ENCODE measurements at places on chromosomes 5 and 9.
A peak's percentile ranks its signal among the peaks of the same experiment; 100 is the strongest.

DNA sequence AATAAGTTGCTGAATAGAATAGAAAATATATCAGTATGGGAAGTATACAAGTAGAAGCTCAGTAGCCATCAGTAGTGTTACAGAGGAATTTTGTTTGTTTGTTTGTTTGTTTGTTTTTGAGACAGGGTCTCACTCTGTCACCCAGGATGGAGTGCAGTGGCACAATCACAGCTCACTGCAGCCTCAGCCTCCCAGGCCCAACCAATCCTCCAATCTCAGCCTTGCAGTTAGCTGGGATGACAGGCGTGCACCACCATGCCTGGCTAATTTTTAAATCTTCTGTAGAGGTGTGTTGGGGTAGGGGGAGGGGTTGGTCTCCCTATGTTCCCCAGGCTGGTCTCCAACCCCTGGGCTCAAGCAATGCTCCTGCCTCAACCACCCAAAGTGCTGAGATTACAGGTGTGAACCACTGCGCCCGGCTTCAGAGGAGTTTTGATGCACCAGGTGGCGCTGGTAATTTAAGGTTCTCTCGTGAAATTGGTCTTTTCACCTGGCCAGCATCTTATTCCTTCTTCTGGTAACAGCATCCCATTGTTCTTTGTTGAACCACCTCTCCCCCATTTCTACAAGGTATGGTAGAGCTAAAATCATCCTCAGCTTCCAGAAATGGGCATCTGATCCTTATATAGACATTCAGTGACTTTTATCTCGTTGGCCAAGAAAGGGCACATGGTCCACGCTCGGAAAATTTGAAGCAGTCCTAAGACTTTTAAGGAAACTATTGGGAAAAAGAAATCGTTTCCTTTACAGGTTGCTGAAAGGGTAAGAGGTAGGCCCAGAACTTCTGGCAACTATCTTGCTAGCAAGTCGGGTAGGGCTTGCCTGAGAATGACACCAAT is 157.1 kb downstream of the ARRDC3 start:
- DNase-seq: peak; percentile 11

DNA sequence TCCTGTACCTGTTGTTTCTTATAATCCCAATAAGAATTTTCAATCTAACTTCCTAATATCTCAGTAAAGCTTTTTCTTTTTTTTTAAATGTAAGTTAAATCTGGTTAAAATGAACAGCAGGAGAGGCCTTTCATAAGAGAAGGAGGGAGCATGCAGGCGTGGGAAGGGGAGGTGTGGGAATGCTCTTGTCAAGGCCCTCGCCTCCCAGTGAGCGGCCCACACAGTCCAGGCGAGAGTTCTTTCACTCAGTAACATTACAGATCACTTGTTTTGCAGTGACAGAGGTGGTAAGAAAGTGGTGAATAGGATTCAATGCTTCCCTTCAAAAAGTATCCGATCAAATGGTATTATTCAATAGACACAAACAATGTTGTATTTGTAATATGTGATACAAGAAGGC is 125.0 kb downstream of the EPB41L4A start:
- no peak for DNase-seq

DNA sequence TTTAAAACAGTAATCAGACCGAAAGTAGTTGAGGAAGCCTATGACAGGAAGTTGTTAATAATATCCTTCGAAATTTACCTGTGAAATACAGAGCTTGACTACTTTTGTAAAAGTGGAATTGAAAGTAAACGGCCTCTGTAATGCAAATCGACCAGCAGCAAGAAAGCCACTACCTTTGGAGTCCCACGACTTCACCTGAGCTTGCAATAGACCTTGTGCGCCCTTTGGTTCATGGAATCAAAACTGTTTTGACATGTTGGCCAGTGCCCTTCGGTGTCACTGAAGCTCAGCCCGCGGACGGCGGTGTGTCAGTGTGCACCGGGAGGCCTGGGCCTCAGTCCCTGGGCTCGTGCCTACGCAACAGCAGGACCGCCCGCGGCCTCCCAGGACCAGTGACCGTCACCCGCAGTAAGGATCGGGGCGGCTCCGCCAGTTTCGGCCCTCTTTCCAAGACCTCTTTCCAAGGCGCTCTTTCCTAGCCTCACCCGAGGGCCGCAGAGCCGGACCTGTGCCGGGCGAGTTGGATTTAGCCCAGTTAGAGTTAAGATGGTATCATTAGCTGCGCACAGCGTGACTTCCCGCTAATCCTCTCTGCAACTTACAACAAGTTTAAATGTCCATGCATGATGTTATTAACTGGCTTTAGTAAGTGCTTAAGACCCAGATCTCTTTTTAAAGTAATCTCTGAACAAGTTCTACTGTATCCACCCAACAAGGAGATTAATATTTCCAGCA is 223.3 kb downstream of the MEF2C start:
- DNase-seq: no peak

DNA sequence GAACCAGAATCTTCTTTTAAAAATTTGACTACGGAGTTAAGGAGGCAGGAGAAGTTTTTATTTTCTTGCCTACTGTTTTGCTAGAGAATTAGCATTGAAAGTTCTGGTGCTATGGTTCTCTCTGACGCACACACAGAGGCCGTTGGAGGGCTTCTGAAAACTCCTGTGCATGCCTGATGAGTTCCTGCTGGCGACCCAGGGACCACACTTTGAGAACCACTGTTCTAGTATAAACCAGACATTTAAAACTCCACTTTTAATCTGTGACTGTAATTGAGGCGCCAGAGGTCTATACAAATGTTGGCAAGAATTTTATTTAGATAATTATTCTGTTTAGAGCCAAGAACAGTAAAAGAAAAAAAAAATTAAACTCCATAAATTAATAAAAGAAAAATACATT is 99.5 kb upstream of the OTULINL start:
- no peak for DNase-seq

DNA sequence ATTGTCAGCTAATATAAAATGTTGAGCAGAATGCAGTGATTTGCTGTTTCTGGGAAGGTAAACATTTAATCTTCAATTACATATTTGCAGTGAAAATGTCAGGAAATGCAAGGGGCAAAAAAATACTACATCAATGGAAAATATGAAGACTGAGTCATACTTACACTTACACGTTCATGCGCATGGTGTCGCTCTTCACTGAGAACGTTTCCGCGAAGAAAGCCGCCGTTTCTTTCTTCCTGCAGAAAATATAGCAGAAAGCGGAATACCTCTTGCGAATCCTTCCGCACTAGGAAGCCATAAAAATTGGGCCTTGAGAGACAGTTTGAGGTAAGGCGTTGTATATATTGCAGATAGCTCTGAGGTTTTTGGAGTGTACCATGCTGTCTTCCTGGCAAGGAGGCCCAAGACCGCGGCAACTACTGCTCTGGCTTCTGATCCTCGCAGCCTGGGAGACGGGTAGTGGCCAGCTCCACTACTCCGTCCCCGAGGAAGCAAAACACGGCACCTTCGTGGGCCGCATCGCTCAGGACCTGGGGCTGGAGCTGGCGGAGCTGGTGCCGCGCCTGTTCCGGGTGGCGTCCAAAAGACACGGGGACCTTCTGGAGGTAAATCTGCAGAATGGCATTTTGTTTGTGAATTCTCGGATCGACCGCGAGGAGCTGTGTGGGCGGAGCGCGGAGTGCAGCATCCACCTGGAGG is at the start of gene PCDHA13:
Gene PCDHA13, plus strand, starts transcription at position 236 of the 702 bp plus-strand sequence. Its CDS starts 145 bp downstream, at position 381.
- DNase-seq: no peak

GRCh38 chr9:112750016-112750763 is at the start of gene SNX30:
Gene SNX30, plus strand, starts transcription at chr9:112750760. Its CDS starts 242 bp downstream, at chr9:112751002.
- peak; percentile 90 for DNase-seq

GRCh38 chr5:76660360-76660759 is 37.2 kb upstream of the F2RL2 start:
- no peak for DNase-seq

DNA sequence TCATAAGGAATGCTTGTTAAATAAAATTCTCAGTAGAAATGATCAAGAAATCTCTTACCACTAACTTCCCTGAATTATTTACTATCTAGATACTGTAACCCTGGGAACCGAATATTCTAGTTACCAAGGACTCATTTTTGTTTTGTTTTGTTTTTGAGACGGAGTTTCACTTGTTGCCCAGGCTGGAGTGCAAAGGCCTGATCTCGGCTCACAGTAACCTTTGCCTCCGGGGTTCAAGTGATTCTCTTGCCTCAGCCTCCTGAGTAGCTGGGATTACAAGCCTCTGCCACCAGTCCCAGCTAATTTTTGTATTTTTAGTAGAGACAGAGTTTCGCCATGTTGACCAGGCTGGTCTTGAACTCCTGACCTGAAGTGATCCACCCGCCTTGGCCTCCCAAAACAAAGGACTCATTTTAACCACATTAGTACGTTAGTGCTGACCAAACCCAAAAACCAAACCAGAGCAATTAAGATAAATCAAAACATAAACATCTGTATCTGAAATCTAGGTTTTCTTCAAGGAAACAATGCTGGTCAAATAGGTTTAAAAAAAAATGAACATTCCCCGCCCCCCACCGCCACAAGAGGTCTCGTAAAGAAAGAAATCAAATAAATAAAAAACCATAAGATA is 3.7 kb downstream of the TXN start:
- no peak for DNase-seq

- no peak for DNase-seq
Observed at GRCh38 chr9:131523451-131524435, 7.3 kb downstream of the UCK1 start.

DNA sequence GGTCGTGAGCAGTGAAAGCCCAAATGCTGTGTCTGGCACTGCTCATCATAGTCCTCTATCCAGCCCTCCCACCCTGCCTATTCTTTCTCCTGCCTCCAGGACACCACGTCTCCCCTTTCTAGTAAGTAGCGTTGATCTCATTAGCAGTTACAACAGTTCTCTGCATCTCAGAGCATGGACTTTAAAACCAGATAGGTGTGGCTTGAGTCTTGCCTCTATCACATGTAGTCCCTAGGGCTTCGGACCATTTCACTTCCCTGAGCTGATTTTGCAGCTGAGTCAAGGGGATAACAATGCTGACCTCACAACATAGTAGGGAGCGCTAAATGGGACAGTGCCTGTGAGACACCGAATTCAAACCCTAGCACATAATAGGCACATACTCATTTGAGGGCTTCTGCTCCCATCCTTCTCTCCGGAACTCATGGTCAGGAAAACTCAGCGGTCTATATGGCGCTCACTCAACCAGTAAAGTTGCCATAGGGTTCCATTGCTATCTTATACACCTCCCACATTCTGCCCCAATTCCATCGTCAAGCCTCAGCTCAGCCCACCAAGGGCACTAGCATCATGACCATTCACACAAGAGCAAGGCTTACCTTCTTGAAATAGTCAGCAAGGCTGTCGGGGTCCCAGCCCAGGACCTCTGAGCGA is 515 bp downstream of the LCP2 start:
- no peak for DNase-seq

GRCh38 chr5:14849516-14850294 is 21.9 kb downstream of the ANKH start:
- DNase-seq: no peak

GRCh38 chr5:128546658-128547281 is 8.7 kb upstream of the FBN2 start:
- DNase-seq: no peak

DNA sequence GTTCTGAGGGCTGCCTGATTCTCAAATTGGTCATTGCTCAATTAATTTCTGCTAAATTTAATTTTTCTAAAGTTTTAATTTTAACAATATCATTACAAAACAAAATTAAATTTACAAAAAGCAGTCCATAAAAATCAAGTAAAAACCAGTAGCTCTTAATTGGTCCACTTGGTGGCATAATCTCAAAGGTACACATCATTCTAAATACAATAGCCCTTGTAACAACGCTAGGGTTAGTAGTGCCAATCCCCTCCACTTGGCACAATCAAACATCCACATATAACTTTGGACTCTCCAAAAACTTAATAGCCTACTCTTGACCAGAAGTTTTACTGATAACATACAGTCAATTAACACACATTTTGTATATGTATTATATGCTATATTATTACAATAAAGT is 1.9 kb upstream of the NDUFB6 start:
- DNase-seq: no peak

- DNase-seq: no peak
Observed at GRCh38 chr5:113378514-113378913, 56.3 kb downstream of the TSSK1B start.

DNA sequence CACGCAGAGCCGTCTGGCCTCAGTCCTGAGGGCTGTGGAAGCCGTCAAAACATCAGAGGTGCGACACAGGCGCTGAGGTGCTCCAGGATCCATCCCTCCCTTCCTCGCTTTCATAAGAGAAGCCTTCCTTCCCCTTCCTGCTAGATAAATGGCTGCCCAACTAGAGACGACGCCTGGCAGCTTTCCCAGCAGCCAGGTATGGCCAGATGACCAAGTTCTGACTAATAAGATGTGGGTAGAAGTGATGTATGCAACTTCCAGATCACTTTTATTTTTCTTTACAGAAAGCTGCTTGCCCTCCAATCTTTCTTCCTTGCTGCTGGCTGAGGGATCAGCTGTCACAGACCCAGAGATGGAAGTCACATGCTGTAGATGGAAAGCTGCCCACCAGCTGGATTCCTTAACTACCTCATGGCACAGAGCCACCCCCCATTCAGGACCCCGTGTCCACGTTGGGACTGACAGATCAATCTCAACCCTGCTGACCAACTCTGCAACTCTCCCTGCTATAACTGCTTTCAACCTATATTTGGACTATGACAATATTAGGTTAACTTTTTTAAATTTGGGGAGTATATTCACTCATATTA is 8.8 kb downstream of the MAPK9 start:
- no peak for DNase-seq

GRCh38 chr5:105767267-105767666 is 1903.5 kb downstream of the EFNA5 start:
- DNase-seq: no peak

DNA sequence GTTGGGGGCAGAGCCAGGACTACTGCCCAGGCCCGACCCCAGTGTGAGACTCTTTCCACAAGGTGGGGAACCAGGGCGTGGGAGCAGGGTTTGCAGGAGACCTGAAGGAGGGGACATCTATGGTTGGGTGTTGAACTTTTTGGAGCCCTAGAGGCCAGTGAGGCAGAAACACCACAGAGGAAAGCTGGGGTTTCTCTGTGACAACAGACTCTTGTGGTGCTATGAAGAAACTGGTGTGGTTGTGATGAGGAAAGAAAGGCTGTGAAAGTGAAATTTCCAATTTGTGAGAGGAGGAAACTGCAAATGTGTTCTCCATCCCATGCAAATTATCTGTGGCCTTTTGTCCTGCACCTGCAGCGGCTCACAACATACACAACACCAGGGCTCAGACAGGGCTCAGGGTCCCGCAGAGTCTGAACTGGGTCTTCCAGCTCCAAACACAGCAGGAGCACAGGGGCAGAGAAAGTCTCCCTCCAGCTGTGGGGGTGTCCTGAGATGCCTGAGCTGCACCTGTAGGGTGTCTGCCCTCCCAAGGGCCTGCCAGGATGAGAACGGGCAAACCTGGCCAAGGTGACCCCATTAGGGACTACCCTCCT is 51.4 kb upstream of the GRHPR start:
- DNase-seq: no peak

- DNase-seq: peak; percentile 55
Observed at GRCh38 chr5:122076050-122076461, 2.0 kb downstream of the LOX start.

DNA sequence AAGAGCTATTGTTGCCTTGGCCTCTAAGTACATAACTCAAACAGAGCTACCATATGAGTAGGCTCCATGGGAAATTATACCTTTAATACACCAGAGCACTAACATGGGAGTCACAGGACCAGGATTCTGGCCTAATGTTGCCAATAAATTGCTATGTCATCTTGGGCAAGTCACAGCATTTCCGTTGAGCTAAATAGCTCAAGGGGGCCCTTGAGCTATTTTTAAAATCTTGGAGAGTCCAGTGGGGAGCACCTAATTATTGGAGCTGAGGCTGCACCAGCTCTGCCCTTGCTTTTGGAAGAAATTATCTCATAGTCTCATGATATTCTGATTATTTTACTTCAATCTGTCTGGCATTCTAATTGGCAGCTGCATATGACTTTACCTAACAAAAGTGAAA is 350.8 kb downstream of the ENC1 start:
- no peak for DNase-seq

- DNase-seq: peak; percentile 39
Observed at GRCh38 chr5:41465493-41466171, 44.8 kb downstream of the PLCXD3 start.

All from HCEC 1CT (cell line).